Posterior cingulate gyrus (tissue), 11 donors: ENCODE measurements at places on chromosomes 2 and 18.

- no peak for DNase-seq
Measured at GRCh38 chr2:173652767-173653431, 298.2 kb downstream of the CDCA7 start.

DNA sequence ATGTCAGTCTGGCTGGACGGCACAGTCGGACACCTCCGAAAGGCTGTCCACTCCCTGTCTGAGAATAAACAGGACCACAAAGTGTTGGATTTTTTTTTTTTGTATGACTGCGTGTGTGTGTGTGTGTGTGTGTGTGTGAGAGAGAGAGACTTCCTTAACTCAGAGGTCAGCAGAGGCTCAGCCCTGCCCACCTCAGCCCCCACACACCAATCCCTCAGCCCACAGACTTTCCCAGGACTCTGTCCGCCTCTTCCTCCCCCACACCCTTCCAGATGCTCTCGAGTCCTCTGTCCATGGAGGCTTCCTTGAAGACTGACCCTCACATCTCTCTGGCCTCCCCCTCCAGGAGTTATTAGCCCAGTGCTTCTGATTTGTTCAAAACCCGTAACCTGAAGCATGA is 147.3 kb downstream of the BCL11A start:
- DNase-seq = no peak

DNA sequence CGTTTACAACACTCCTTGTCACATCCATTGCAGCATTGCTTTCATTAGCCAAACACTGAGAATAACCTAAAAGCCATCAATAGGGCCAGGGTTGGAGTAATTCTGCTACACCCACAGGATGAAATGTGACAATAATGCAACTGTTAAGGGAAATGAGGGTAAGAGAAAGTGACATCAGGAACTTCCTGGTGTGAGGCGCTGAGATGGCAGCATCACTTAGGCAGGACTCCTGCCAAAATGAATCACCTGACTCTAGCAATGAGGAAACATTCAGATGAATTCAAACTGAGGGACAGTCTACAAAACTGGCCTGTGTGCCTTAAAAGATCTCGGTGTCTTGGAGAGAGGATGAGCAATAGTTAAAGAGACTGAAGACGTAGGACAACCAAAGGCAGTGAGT is 115.6 kb upstream of the AGAP1 start:
- no peak for DNase-seq

DNA sequence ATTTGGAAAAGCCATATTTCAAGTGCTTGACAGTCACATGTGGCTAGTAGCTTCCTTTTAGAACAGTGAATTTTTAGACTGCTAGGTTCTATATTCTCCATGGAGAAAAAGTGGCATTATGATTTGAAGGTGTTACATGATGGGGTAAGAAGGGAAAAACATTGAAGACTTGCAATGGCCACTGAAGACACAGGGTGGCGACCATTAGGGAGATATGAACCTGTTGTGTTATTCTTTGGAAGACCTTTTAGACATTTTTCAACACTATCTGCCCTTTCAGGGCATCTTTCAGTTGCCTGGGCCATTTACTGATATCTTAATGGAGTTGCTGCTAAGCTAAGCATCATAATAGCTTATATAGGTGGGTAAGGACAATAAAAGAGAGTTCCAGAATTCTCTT is 1387.2 kb downstream of the SUCLG1 start:
- no peak for DNase-seq

- DNase-seq = no peak
Measured at GRCh38 chr2:113277474-113278072, 1.1 kb downstream of the PAX8 start.

- DNase-seq = no peak
Measured at GRCh38 chr2:8133363-8133762, 548.5 kb upstream of the ID2 start.

- DNase-seq = no peak
Measured at GRCh38 chr2:23670245-23670592, 256.7 kb downstream of the ATAD2B start.

GRCh38 chr2:211955648-211956047 is 583.0 kb downstream of the ERBB4 start:
- DNase-seq = no peak

DNA sequence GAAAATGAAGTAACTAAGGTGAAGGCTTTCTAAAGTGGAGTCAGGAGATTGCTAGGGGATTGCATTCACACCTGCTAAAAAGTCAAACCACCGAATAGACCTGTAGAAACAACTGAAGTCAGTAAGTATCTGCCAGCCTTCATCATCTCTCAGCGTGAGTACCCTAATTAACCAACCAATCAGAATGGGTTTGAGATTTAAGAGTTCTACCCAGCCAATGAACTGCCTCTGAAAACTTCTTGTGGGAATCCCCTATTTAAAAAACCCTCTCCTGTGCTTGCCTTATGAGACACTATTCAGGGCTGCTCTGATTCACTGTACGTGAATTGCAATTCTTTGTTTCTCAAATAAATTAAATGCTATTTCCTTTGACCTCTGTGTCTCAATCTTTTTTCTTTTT is 3.4 kb upstream of the FAM161A start:
- no peak for DNase-seq

DNA sequence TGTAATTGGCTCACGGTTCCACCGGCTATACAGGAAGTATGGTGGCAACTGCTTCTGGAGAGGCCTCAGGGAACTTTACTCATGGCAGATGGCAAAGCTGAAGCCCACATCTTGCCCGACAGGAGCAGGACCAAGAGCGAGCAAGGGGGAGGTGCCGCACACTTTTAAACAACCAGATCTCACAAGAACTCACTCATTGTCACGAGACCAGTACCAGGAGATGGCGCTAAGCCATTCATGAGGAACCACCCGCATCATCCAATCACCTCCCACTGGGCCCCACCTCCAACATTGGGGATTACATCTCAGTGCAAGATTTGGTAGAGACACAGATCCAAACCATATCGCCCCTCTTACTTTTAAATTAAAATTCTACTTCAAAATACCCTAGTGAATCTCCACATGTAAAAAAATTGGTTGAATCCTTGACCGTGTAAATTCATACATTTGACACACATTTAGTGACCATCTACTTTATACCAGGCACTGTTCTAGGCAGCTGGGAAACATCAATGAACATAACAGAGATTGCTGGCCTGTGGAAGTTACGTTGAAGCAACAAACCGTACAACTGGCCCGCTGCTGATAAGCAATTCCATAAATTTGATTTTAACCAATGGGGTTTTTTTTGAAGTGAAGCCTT is 87.6 kb downstream of the ALPK2 start:
- no peak for DNase-seq

- DNase-seq = no peak
Measured at GRCh38 chr18:62389761-62390481, 64.8 kb downstream of the TNFRSF11A start.

- no peak for DNase-seq
Measured at GRCh38 chr2:80269806-80270205, 34.7 kb downstream of the LRRTM1 start.

DNA sequence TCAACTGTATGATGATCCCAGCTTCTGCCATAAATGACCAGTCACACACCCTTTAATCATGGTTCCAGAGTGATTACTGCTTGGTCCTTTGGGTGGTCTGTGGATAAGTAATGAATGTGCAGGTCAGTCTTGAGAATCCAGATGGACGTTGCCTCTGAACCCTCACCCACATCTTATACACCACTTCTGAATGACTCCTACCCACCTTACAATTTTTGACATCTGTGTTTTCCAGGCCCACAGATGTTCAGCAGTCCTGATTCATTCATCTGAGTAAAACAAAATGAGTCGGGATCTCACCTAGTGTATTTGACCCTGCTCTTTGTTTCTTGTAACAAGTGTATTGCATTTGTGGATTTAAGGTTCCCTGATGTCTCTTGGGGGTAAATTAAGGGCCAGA is 194.1 kb upstream of the CCDC68 start:
- DNase-seq = no peak

DNA sequence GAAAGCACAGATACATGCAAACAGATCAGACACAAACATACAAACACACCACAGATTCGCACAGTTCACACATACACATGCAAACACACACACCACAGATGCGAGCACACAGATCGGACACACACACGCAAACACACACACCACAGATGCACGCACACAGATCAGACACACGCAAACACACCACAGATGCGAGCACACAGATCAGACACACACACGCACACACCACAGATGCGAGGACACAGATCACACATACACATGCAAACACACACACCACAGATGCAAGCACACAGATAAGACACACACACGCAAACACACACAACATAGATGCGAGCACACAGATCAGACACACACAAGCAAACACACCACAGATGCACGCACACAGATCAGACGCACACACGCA is 149.0 kb downstream of the PXDN start:
- DNase-seq = no peak

- DNase-seq = no peak
Measured at GRCh38 chr2:196696423-196697079, 57.0 kb downstream of the CCDC150 start.

- no peak for DNase-seq
Measured at GRCh38 chr2:186879312-186879711, 30.3 kb upstream of the ZSWIM2 start.

- no peak for DNase-seq
Measured at GRCh38 chr2:177549171-177549570, 156.6 kb downstream of the AGPS start.

DNA sequence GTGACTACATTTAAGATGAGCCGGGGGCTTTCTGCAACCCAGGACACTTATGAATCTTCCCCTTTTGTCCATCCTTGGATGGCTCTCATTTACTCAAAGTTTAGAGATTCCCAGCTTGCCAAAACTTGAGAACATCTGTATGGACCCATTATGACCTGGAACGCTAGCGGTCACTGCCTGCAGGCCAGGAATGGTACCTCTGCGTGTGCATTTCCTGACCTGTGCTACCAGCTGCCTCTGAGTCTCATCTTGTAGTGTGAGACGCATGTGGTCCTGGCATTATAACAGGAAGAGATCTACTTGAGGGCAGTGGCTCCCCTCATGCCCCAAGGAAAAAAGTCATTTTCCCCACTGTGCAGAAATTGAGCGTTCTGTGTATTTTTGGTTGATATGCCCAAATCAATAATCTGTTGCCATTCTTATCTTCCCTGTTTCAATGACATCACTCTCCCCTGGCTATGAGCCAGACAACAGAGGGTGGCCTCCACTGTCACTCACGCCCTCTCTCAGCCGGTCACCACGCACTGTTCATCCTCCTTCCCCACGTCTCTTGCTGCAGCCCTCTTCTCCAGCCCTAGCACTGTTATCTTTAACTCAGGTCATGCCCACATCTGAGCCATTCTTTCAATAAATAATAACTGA is 28.5 kb upstream of the NPAS2 start:
- DNase-seq = no peak

- no peak for DNase-seq
Measured at GRCh38 chr2:236040600-236041328, 127.4 kb downstream of the GBX2 start.

- DNase-seq = no peak
Measured at GRCh38 chr18:55503167-55503820, 84.7 kb downstream of the TCF4 start.

GRCh38 chr2:30486655-30487054 is 39.6 kb downstream of the LCLAT1 start:
- DNase-seq = no peak

GRCh38 chr2:98647636-98648035 is 39.2 kb downstream of the UNC50 start:
- no peak for DNase-seq

DNA sequence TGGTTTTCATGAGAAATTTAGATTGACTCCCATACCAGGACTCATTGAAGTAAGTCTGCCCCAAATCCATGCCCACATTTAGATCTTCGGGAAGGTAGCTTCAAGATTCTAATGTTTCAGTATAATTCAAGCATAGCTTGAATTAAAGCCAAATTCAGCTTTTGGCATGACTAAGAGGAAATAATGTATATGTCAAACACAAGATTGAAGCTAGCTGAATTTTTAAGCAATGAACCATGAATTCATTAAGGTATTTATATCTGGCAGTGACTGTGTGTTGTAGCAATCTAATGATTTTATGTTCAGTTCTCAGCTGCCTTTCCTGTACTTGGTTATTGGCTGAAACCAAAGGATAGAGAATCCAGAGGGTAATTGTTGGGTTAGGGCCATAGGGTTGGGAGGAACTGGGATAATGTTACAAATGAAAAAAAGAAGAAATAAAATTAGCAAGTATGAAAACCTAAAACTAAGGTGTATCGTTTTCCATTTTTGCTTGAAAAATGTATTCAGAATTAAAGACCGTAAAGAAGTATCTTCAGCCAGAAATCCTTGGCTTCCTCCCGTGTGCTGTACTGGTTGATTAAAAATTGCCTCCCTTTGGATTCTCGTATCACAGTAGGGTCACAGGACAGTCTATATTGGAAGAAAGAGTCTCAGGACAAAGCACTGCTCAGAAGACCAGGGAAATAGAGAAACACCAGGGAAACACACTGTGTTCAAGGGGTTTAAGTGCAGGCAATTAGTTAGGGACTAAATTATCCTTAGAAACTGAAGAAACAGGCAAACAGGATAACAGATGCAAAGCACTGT is 119.0 kb upstream of the FN1 start:
- DNase-seq = no peak

DNA sequence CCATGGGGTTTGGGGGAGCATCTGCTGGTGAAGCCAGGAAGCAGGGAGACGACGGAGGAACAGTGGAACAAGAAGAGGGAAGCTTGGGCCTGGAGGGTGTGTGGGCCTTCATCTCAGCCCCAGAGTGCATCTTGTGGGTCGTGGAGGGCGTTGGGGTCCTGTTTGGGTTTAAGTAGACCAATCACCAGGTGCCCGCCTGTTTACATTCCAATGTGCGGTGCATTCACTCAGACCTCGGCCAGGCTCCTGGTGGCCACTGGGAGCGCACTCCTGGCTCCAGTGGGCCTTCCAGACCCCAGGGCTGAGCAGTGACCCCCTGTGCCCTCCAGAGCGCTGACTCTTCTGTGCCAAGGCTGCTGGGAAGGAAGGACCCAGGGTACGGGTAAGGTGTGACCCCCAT is 293.7 kb downstream of the NDUFA10 start:
- DNase-seq = no peak

DNA sequence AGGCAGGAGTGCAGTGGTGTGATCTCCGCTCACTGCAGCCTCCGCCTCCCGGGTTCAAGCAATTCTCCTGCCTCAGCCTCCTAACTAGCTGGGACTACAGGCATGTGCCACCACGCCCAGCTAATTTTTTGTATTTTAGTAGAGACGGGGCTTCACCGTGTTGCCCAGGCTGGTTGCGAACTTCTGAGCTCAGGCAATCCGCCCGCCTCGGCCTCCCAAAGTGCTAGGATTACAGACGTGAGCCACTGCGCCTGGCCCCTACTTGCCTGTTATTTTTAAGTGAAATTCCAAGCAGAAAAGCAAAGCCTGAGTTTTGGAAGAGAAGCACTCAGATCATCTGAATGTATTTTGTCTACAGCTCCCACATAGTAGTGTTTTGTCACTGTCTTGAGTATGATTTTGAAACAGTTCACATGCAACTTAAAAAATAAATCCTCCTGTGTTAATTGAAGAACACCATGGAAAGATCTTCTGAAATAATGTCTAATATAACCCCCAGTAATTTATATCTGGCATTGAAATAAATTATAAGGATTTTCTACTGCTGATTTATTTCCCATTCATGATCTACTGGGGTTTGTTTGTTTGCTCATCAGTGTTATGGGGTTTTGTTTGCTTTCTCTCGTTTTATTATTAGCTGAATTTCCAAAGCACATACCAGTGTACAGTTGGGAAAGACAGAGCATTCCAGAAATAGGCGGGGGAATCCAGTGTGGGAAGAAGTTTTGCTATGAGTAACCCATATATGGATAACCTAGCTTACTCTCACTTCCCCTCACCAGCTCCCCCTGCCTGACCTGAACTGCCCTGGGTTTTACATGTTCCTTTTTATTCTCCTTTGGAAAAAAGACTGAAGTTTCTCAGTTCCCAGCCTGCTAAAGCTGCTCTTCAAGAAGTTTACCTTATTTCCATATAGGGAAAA is 80.1 kb upstream of the MAP3K20 start:
- DNase-seq = no peak

- DNase-seq = no peak
Measured at GRCh38 chr2:50645346-50645745, 386.6 kb downstream of the NRXN1 start.
